AG20443 (cell line): ENCODE measurements at places on chromosomes 4 and X.
A peak's percentile ranks its signal among the peaks of the same experiment; 100 is the strongest.

GRCh38 chrX:51837451-51837850 is 56.0 kb upstream of the MAGED1 start:
- no peak for DNase-seq

DNA sequence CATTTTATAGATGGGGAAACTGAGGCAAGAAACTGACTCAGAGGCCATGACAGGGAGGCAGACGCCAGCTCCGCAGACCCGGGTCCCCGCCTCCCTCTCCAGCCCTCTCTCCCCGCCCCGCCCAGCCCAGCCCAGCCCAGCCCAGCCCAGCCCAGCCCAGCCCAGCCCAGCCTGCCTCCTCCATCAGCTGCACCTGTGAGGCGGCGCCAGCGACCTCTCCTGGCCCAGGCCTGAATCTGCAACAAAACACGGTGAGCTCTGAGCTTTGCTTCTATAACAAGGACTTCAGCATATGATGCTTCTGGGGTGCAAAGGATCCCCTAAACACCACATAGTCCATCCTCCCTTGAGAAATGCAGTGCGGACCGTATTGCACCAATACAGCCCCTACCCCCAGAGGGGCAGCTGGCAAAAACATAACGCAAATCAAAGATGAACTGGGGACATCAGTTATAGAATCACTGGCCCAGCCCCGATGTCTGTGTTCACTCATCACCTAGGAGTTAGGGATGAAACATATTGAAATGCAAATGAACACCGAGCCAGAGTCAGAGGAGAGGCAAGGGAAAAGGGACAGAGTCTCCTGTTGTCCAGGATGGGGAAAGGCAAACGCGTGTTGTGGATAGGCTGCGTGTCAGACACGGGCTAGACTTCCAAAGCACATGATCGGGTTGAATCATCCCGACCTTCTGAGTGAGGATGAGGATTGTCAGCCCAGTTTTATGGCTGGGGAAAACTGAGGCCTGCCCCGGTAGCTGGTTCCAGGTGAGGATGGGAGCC is 216.1 kb upstream of the PSAPL1 start:
- DNase-seq: peak; percentile 59

DNA sequence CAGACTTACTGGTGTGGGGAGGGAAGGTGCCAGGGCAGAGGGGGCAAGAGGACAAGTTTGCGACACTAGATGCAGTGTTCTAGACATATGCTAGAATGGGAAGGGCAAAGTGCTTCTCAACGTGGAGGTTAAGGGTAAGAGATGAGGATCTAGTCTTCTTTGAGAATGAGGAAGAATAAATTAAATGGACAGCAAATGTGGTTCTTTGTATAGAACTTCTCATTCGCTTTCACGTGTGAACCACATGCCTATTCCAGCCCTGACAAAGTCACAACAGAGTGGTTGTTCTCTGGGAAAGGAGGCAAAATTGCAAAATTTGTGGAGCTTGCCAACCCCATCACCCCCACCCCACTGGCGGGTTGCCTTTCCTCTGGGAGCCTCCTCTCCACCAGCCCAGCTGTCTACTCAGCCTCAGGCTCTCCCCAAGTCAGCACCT is 1.5 kb upstream of the ANXA5 start:
- DNase-seq: no peak

- DNase-seq: no peak
Measured at GRCh38 chr4:37082912-37083311, 161.6 kb upstream of the NWD2 start.

DNA sequence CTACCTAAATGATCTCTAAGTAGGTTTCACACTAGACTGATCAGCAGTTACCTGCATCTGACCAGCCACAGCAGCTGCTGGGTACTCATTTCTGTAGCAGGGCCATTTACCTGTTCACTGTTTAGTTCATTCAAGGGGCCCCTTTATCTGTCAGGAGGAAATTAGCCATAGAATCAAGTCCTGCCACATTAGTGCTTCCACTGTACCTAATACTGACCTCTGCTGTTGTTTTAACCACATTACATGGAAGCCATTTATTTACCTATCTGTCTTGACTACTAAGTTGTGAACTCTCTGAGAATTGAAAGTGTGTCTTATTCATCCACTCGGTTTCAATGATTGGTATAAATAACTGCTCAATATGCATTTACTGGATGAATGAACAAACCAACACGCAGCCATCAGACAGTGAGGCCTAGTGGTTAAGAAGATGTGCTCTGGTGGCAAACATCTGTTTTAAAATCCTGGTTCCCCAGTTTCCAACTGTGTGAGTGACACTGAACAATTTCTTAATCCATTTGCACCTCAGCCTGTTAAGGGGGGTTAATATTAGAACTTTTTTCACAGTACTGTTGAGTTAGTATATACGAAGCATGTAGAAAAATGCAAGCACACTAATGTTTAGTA is 30.0 kb upstream of the ANXA5 start:
- peak; percentile 37 for DNase-seq

DNA sequence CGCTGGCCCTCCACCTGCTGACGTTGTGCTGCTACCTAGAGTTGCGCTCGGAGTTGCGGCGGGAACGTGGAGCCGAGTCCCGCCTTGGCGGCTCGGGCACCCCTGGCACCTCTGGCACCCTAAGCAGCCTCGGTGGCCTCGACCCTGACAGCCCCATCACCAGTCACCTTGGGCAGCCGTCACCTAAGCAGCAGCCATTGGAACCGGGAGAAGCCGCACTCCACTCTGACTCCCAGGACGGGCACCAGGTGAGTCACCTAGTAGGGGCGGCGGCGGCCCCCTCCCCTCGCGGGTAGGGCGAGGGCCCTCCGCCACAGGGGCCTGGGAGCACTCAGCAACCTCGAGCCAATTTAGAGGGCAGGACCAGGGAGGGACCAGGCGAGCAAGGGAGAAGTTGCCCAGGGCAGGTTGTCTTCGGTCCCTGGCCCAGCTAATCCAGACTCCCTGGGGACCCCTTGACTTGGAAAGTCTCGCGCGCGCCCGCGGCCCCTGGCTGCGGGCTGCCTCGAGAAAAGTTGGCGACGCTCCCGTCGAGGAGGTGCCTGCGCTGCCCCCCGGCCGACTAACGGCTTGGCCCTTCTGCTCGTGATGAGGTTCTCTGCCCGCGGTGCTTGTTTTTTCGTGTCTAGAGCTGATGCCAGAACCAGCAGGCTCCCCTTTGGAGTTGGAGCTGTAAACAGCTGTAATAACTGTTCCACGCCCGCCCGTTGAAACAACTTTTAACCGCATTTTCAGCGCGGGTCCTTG is 717 bp downstream of the EDA start:
- DNase-seq: no peak

GRCh38 chr4:184647266-184648053 is 1.8 kb downstream of the CASP3 start:
- no peak for DNase-seq

GRCh38 chrX:146090732-146091131 is 273.1 kb downstream of the SLITRK2 start:
- DNase-seq: no peak

DNA sequence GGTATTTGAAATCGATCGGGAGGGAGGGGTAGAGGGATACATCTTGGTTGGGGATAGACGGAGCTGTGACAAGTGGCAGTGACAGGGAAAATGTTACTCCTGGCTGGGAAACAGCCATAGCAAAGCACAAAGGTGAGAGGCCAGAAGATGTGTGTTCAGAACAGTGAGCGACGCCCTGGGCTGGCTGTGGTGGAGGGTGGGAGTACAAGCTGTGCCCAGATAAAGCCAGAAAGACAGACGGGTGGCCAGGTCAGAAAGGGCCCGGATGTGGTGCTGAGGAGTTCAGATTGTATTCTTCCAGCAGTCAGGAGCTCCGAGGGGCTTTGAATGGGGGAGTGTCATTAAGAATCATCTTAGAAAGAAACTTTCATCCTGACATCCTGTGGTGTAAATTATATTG is 27.9 kb downstream of the CCDC149 start:
- DNase-seq: no peak

GRCh38 chr4:71445811-71446210 is 107.0 kb downstream of the SLC4A4 start:
- DNase-seq: no peak

DNA sequence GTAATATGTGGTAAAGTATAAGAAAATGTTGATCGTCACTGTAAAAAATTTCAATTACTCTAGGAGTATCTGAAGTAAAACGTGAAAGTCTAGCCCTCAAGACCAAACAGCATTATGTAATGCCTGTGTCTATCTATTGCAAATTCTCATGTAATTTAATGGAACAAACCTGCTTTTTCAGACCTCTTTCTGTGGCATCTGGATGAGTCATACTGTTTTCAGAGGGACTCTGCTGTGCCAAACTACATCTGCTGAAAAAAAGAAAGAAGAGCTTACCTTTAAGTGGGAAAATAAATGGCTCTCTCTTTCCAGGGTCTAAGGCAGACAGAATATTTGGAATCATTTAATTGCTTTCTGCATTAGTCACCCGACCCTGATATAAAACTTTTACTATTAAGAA is 89.8 kb upstream of the ARMCX2 start:
- no peak for DNase-seq

GRCh38 chrX:78838709-78839108 is 91.2 kb downstream of the LPAR4 start:
- no peak for DNase-seq

DNA sequence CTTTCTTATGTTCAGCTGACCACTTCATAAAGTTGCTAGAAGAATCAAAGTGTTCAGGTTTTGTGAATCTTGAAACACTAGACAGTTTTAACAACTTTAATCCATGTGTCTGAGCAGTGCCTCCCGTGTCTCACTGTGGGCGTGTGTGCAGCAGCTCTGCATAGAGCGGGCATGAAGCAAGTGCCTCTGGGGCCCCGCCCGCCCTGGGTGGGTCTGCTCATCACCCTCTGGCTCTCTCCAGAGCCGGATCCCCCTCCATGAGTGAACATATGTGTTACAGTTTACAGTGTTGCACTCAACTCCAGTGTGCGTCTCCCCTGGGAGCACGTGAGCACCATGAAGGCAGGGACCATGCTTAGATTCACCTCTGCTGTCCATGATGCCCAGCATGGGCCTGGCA is 37.6 kb upstream of the CRMP1 start:
- DNase-seq: no peak

DNA sequence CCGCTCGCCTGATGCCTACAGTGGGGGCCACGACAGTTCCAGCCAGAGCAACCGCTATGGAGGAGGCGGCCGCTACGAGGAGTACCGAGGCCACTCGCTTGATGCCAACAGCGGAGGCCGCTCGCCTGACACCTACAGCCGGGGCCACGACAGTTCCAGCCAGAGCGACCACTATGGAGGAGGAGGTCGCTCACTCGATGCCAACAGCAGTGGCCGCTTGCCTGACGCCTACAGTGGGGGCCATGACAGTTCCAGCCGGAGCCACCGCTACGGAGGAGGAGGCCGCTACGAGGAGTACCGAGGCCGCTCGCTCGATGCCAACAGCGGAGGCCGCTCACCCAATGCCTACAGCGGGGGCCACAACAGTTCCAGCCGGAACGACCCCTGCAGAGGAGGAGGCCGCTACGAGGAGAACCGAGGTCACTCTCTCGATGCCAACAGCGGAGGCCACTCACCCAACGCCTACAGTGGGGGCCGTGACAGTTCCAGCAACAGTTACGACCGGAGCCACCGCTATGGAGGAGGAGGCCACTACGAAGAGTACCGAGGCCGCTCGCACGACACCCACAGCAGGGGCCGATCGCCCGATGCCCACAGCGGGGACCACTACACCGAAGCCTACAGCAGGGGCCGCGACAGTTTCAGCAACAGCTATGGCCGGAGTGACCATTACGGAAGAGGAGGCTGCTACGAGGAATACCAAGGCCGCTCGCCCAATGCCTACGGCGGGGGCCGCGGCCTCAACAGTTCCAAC is 2.5 kb downstream of the RBMXL3 start:
- no peak for DNase-seq

DNA sequence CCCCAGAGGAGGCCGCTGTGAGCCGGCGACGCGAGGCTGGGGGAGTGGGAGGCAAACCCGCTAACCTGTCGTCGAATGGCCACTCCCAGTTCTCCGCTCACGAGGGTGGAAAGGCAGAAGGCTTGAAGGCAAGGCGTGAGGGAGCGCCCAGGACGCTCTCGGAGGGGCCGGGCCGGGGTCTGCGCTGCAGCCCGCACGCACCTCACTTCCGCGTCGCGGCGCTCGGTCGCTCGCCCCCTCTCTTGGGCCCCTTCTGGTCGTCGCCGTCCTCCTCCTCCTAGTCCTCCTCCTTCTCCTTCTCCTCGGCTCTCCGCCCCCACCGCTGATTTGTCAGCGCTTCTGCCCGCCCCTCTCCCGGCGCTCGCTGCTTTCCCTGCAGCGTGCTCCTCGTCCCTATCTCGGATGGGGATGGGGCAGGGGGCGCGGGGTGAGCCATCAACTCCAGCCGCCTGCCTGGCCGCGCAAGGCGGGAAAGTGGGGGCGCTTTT is at the start of gene SNCA:
Gene SNCA (minus strand): TSS at position 265 of the 488 bp plus-strand sequence. CDS start 1,494 bp downstream, outside the sequence.
- peak; percentile 59 for DNase-seq

DNA sequence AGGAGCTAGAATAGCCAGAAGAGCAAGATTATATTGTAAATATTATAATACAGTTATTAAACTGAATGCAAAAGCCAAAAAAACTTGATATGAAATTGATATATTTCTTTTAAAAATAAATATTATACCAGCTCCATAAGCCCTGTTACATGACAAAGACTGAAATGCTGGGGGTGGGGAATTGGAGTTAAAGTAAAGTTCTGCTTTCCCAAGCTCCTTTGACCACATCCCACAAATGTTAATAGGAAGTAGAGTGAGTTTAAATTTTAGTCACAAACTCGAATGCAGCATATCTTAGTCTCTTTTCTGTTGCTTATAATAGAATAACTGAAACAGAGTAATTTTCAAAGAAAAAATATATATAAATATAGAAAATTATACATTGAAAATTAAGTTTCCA is 46.9 kb upstream of the NFKB1 start:
- no peak for DNase-seq

- no peak for DNase-seq
Measured at GRCh38 chr4:477686-478085, 21.3 kb downstream of the ZNF721 start.

- peak; percentile 96 for DNase-seq
Measured at GRCh38 chr4:6953751-6954380, 44.2 kb downstream of the TBC1D14 start.

GRCh38 chr4:69877453-69877852 is 17.5 kb upstream of the SULT1E1 start:
- no peak for DNase-seq

- DNase-seq: peak; percentile 22
Measured at GRCh38 chr4:47505666-47506065, 20.6 kb downstream of the ATP10D start.

- DNase-seq: no peak
Measured at GRCh38 chr4:24544208-24544988, 40.0 kb downstream of the DHX15 start.

- DNase-seq: no peak
Measured at GRCh38 chr4:23972187-23972586, 82.3 kb upstream of the PPARGC1A start.

DNA sequence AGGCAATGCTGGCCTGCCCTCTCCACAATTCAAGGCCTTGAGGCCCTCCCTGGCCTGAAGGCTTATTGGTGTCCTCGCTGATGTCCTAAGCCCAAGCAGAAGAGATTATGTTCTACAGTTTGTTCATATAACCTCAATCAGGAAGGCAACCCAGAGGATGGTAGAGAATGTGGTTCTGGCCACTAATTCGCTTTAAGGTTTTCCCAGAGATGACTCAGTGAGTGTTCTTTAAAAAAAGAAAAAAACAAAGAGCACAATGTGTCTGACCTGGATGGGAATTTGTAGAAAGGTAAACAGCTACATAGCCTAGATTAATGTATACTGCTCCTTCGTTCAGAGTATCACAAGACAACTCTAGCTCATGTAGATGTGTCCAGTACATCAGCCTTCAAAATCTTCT is 66.0 kb downstream of the MANBA start:
- no peak for DNase-seq
